IMR-90 (cell line): ENCODE measurements at places on chromosomes 3 and 15. TPM values are rescaled to one million over a fixed set of nuclear protein-coding genes. Genes with fewer than 3 reads are reported as not detected.

A4GNT gene
- not detected in 2 replicates for total RNA-seq

CSTA gene
- total RNA-seq = not detected in 2 replicates

PRR20G gene
- total RNA-seq = not detected in 2 replicates

CX3CR1 gene
- total RNA-seq = not detected in 2 replicates

C3orf20 gene
- total RNA-seq = not detected in 2 replicates

PRRT3 gene
- 0.72 and 1.4 TPM in 2 replicates for total RNA-seq

ALDH1L1 gene
- not detected in 2 replicates for total RNA-seq

FAM174B gene
- 0.18 and 0.56 TPM in 2 replicates for total RNA-seq

NECTIN3 gene
- 155 and 182 TPM in 2 replicates for total RNA-seq

SAXO2 gene
- 0.28 TPM in 1 of 2 replicates, not detected in the other for total RNA-seq

COL8A1 gene
- 109 and 119 TPM in 2 replicates for total RNA-seq

DNA sequence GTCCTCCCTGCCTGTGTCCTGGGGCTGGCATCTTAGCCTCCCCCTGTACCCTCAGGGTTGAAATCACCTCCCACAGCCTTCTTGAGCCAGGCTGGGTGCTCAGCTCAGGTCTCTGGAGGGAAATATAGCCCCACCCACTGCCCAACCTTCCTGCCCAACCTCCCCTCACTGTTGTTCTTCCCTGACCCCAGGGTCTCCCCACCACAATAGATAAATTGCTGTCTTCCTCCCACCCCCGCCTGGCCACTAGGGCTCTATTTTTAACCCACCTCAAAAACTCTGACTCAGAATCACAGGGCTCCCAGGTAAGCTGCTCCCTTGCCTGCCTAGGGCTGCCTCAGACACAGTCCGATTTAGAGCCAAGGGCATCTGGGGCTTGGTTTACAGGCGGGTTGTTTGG is 15.0 kb downstream of the HCN4 start:
- DNase-seq = no peak
- no peak overlapping the region for H3K27ac ChIP-seq
- H3K27me3 ChIP-seq = peaks cover 59% of the 10 kb centered on the region
- no peaks in the 10 kb centered on the region for H3K4me1 ChIP-seq
- H3K36me3 ChIP-seq = no peaks in the 10 kb centered on the region

GRCh38 chr15:27244047-27244446 is 273.1 kb downstream of the GABRG3 start:
- no peaks in the 10 kb centered on the region for H3K4me1 ChIP-seq
- no peaks in the 10 kb centered on the region for H3K36me3 ChIP-seq
- no peaks in the 10 kb centered on the region for H3K27me3 ChIP-seq
- DNase-seq = no peak
- H3K27ac ChIP-seq = no peak overlapping the region
- no peak overlapping the region for H3K4me3 ChIP-seq

- H3K27me3 ChIP-seq = no peaks in the 10 kb centered on the region
- no peaks in the 10 kb centered on the region for H3K36me3 ChIP-seq
- H3K4me3 ChIP-seq = no peak overlapping the region
- peaks cover 4% of the 10 kb centered on the region; the same call in 1 of the 2 replicates for H3K4me1 ChIP-seq
Observed at GRCh38 chr3:29643034-29643425, 362.2 kb downstream of the RBMS3 start.

DNA sequence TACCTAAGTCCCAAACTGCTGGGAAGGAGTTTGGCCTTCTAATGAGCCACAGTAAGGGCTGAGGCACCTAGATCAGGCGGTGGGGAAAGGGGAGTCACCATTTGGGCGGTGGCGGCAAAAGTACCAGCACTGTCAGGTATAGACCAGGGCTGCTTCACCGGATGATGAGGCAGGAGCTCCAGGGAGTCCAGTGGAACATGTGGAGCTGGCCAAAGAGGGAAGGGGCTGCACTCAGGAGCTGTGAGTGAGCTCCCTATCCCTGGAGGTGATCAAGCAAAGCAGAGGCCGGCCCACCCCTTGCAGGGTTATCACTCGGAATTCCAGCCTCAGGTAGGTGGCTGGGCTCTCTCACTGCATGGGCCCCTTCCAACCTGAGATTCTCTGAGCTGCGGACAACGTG is 108.4 kb downstream of the SEC22A start:
- H3K4me1 ChIP-seq = no peaks in the 10 kb centered on the region; the same call in 1 of the 2 replicates
- H3K27me3 ChIP-seq = peaks cover 39% of the 10 kb centered on the region
- H3K27ac ChIP-seq = no peak overlapping the region
- no peaks in the 10 kb centered on the region for H3K36me3 ChIP-seq
- H3K4me3 ChIP-seq = no peak overlapping the region

- no peaks in the 10 kb centered on the region for H3K4me1 ChIP-seq
- H3K36me3 ChIP-seq = no peaks in the 10 kb centered on the region
- DNase-seq = no peak
- no peak overlapping the region for H3K27ac ChIP-seq
- no peaks in the 10 kb centered on the region for H3K27me3 ChIP-seq
Observed at GRCh38 chr3:140165781-140166180, 230.8 kb downstream of the CLSTN2 start.

GRCh38 chr15:59420986-59421618 is 16.9 kb upstream of the FAM81A start:
- peak; percentile 55 for DNase-seq
- H3K27me3 ChIP-seq = peaks cover 21% of the 10 kb centered on the region

DNA sequence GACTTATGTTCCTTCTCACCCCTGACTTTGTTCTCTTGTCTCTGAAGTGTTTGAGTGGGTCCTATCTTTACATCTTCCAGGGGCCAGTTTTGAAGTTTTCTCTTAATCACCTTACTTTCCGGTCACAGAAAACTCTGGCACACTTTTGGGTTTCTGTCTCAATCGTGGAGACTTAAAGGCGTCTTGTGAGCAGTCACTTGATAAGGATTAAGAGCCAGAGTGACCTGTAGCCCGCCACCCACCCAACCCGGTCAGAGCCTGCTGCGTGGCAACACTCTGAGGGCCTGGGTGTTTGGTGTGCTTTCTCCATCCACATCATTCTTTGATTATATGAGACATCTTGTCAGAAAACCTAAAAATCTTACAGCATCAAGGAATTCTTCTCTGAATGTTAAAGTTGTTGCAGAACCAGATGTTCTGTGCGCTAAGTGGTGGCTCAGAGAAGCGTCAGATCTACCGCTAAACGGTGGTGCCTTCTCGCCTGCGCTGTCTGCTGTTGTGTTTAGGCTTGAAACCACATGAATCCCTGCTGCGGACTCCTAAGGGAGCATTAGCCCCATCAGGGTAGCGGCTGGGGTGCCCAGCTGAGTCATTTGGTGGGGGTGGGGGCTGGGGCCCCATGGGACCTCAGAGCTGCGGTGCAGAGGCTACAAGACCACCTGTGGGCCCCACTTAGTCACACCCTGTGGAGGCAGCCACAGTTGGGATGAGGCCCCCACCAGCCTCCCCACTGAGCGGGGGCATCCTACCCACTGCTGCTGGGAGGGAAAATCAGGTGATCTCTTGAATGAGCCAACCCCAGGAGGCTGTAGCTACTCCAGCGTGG is 158.7 kb upstream of the BHLHE40 start:
- no peaks in the 10 kb centered on the region for H3K27me3 ChIP-seq
- no peak overlapping the region for H3K4me3 ChIP-seq
- peaks cover 4% of the 10 kb centered on the region; the same call in 1 of the 2 replicates for H3K36me3 ChIP-seq
- H3K27ac ChIP-seq = no peak overlapping the region

DNA sequence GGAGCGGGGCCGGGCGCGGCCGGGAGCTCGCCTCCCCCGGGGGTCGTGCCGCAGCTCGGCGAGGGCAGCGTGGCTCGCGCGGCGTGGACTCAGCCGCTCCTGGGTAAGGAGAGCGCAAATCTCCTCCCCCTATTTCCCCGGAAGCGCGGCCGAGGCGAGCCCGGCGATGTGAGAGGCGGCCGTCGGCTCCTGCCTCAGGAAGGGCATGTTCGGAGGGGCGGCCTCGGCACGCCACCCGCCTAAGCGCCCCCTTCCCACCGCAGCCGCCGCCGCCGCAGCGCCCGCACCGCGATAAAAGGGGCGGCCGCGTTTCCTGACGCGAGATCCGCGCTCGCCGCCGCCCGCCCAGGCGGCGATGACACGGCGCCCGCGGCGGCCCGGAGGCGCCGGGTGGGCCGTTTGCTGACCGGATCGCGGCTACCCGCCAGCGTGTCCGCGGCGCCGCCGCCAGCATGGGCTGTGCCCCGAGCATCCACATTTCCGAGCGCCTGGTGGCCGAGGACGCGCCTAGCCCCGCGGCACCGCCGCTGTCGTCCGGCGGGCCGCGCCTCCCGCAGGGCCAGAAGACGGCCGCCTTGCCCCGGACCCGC is at the start of gene PDE8A:
TSS of gene PDE8A (plus strand) at position 146 of the 590 bp plus-strand sequence. CDS start at position 453, 307 bp downstream.
- H3K36me3 ChIP-seq = no peaks in the 10 kb centered on the region
- DNase-seq = peak; percentile 31
- peaks cover 5% of the 10 kb centered on the region for H3K4me1 ChIP-seq
- peak within 1 kb of the TSS; percentile 88 for H3K4me3 ChIP-seq

- H3K4me3 ChIP-seq = no peak overlapping the region
- peak overlapping the region; percentile 72; the same call in 1 of the 2 replicates for H3K27ac ChIP-seq
Observed at GRCh38 chr3:175267561-175267960, 408.4 kb downstream of the NAALADL2 start.

GRCh38 chr3:62293051-62293780 is 80.1 kb downstream of the FEZF2 start:
- H3K27ac ChIP-seq = no peak overlapping the region
- no peaks in the 10 kb centered on the region for H3K4me1 ChIP-seq
- no peak for DNase-seq
- no peak overlapping the region for H3K4me3 ChIP-seq

- H3K4me3 ChIP-seq = no peak overlapping the region
- no peaks in the 10 kb centered on the region for H3K36me3 ChIP-seq
- no peak overlapping the region for H3K27ac ChIP-seq
- H3K4me1 ChIP-seq = no peaks in the 10 kb centered on the region
- DNase-seq = no peak
- H3K27me3 ChIP-seq = no peaks in the 10 kb centered on the region
Observed at GRCh38 chr3:148232389-148232788, 465.3 kb upstream of the AGTR1 start.

- H3K4me1 ChIP-seq = peaks cover 27% of the 10 kb centered on the region
- no peak overlapping the region for H3K4me3 ChIP-seq
- H3K27me3 ChIP-seq = no peaks in the 10 kb centered on the region
- DNase-seq = peak; percentile 44
Observed at GRCh38 chr3:149604125-149604875, 53.5 kb downstream of the WWTR1 start.

DNA sequence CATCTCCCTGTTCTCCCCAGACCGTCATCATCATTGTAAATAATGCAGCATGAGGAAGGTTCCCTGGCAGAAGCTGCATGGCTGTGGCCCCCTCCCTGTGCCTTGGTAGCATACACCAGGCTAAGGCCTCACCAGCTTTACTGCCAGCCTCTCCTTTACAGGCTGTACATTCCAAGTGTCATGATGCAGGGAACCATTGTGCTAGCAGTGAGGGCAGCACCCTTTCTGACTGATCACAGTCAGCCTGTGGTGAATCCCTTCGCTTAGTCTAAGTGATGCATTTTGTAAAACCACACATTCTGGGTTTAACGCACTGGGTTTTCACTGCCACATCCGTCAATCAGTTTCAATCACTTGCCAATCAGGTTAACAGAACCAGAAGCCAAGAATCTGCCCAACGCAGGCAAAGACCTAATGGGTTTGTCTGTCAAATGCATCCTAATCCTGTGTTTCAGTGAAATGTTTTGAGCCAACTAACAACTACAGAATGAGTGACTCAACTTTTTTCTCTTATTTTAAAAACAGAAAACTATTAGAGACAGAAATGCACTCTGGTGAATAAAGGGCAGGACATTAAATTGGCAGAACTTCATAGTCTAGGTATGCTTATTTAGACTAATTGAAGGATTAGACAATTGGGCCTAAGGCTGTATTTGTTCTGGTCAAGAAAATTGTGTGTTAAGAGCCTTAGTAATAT is 225.9 kb upstream of the DPH6 start:
- H3K27me3 ChIP-seq = no peaks in the 10 kb centered on the region
- DNase-seq = no peak
- H3K27ac ChIP-seq = no peak overlapping the region
- H3K36me3 ChIP-seq = no peaks in the 10 kb centered on the region

GRCh38 chr3:23129817-23130216 is 73.3 kb upstream of the UBE2E2 start:
- no peak overlapping the region for H3K4me3 ChIP-seq
- peaks cover 2% of the 10 kb centered on the region; the same call in 1 of the 2 replicates for H3K27me3 ChIP-seq

DNA sequence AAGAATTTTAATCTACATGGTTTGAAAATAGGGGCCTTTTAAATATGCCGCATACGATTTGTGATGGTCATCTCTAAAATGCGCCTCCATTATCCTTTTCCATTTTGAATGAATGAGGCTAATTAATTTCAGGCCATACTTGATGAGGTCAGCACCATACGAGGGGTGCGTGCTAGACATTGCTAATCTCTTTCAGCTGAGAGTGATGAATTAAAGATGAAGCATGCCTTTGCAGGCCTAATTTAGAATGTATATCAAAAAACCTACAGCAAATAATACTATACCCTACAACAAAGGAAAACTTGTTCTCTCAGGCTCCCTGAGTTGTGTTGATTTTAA is 18.6 kb upstream of the NR2F2 start:
- H3K27ac ChIP-seq = no peak overlapping the region
- H3K36me3 ChIP-seq = no peaks in the 10 kb centered on the region
- no peak overlapping the region for H3K4me3 ChIP-seq
- H3K27me3 ChIP-seq = no peaks in the 10 kb centered on the region
- H3K4me1 ChIP-seq = no peaks in the 10 kb centered on the region
- DNase-seq = no peak

DNA sequence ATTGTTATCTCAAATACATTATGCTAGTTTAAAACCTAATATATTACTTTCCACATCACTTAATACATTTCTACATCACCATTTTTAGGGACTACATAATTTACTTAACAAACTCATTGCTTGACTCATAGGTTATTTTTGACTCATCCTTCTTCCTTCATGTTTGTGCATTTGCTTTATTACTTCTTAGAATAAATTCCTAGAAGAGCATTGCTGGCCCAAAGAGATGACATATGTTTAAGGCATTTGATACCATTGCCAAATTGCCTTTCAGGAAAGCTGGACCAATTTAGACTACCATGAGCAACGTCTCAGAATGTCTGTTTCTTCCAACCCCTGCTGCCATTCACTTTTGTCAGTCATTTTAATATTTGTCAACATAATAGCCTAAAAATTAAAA is 905.8 kb downstream of the IGSF11 start:
- H3K27me3 ChIP-seq = no peaks in the 10 kb centered on the region
- peak; percentile 86 for DNase-seq
- H3K27ac ChIP-seq = no peak overlapping the region
- H3K36me3 ChIP-seq = no peaks in the 10 kb centered on the region
- H3K4me1 ChIP-seq = no peaks in the 10 kb centered on the region

GRCh38 chr15:69093127-69093526 is 67.3 kb upstream of the GLCE start:
- peak; percentile 12 for DNase-seq
- no peaks in the 10 kb centered on the region for H3K36me3 ChIP-seq
- H3K4me3 ChIP-seq = no peak overlapping the region

GRCh38 chr3:11588755-11589154 is 55.0 kb downstream of the VGLL4 start:
- no peaks in the 10 kb centered on the region for H3K27me3 ChIP-seq
- no peak for DNase-seq
- no peak overlapping the region for H3K4me3 ChIP-seq
- H3K36me3 ChIP-seq = peaks cover 14% of the 10 kb centered on the region
- no peak overlapping the region for H3K27ac ChIP-seq
